ENCODE measurements at places on chromosomes 7 and 10.

DNA sequence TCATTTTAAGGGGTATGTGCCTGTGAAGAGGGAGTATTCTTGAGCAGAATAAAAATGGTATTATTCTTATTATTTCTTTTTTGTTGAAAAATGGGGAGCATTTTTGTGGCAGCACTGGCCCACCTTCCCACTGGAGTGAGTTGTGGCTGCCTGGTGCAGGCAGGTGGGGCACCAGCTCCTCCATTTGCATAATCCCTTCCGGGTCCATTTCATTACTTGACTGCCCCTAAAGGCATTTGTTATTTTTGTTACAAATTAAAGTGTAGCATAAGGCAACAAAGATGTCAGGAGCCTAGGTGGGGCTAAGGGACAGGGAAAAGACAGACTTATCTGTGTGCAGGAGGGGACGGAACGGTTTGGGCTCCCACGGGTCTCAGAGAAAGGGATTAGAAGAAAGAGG lies 26.8 kb downstream of the GOLGA7B start:
- no peak for DNase-seq

DNA sequence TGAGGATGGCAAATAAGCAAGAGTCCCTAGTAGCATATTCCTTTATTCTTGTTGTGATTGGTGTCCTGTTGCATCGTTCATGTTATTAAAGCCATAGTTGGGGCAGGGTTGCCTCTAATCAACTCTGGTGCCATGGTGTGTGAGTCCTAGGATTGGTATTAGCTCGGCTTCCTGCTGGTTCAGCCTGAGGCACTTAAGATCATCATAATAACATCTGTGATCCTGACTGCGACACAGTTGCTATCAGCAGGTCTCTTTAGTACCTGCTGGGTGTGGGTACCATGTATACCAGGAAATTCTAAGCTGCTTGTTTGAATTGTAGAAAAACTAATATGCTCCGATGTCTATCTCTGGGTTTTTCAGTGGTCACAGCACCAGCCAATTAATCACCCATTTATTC lies 1.6 kb downstream of the WEE2 start:
- no peak for DNase-seq

- no peak for DNase-seq
Measured at GRCh38 chr7:91198371-91198770, 65.9 kb upstream of the FZD1 start.

- DNase-seq, result no peak
Measured at GRCh38 chr7:1458683-1459511, at the start of gene MICALL2. TSS of gene MICALL2 (minus strand) at chr7:1459470. CDS start at chr7:1459326, 144 bp downstream.

DNA sequence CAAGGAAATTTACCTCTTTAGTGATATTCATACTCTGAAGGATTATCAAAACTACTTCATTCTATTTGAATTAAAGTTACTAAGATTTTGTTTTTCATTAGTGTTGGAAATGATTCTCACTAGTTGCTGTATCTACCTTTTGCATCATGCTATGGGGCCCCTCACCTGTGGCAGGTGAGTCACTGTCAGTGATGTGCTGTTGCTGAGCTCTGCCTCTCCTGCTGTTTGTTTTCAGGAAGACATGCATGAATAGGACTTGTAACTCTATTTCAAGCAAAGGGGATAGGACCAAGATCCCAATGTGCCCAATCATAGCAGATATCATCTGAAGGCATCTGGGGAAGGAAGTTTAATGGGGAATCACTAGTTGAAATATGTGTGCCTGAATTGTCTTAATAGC lies 57.4 kb upstream of the AGR3 start:
- no peak for DNase-seq

DNA sequence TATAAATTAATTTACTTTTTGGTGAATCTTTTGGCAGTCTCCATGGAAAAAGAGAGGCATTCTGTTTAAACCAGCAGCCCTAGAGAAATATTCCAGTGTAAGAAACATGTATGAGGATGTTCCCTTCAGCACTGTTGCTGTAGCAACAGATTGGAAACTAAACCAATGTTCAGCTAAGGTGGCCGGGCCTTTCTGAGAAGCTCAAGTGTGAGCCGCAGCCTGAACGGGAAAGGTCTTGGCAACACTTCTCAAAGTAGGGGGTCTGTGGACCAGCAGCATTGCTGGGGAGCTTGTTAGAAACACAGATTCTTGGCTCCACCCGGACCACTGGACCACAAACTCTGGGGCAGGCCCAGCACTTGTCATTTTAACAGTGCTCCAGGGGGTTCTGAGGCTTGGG lies 36.2 kb downstream of the RAMP3 start:
- no peak for DNase-seq

DNA sequence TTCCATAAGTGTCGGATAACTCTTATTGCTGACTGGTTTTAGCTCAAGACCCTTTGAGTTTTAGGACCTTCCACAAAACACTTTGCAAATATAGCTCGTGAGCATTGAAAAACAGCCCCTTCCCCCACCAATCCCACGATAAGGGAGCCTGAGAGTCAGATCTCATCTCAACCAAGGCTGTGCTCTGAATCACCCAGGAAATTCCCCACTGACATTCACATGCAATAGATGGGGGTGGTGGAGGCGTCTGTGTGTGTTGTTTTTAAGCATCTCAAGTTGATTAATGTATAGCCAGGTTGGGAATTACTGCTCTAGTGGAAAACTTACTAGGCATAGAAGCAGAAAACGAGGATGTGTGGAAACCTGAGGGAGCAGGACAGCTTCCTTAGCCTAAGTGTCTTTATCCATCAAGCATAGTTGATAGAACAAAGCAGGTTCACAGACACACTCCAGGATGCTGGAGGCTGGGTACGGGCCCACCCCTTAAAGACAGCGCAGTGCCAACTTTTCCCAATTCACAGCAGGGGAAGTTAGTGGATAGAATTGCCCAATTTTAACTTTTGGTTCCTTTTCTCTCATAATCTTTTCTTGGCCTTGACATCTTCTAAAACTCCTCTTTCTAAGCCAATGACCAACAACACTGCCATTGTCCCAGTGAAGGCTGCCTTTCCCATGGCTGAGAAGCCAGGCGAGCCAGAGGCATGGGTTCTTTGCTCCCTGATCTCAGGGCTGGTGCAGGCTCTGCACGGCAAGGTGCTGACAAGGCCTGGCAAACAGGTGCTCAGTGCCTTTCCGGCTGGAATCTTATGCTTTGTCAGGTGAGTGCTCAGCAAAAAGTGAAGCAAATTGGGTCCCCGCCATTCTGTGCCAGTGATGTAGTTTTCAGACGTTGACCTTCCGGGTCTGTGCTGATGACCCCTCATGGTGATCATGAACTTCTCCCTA lies 98.5 kb upstream of the INSIG1 start:
- DNase-seq, result no peak

- no peak for DNase-seq
Measured at GRCh38 chr7:96720843-96721242, 11.2 kb upstream of the SEM1 start.

GRCh38 chr7:502296-502695 lies 17.4 kb downstream of the PDGFA start:
- no peak for DNase-seq

GRCh38 chr7:29289156-29290021 lies 94.8 kb downstream of the CHN2 start:
- no peak for DNase-seq

- no peak for DNase-seq
Measured at GRCh38 chr10:59814878-59815277, 61.6 kb upstream of the MRLN start.

DNA sequence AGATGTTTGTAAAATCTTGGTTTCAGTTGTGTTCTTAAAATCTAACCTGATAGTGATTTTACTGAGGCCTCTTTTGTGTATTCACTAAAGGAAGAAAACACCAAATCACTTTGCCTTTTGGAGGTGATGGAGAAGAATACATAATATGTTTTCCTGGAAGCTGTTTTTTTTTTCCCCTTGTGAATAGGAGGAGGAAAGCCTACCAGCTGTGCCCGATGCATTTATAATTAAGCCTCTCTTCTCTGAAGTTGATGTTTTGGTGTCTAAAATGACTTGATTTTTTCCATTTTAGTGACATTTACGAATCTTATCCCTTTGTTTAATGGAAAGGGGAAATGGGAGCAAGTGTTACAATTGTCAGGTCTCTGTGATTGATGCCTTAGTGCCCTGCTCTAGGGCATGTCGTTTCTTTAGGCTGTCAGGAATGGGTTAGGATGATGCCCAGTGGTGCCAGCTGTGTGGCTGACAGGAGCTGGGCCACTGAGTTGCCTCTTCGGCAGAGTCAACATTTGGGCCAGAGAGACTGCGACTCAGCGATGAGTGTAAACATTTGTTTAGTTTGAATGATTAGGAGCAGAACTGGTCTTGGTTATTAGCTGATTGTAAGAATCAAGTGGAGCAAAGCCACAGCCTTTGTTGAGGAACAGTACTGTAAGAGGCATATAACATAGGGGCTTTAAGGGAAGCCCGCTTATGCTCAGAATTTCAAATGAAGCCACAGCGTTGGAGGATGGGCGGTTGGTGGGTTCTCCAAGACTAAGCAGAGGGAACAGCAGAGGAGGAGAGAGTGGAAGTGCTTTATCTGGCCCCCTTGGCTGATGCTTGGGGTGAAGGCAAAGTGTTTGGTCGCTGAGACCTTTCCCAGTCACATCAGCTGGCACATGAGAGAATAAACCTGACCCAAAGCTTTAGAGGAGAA lies 81.6 kb downstream of the CDK14 start:
- no peak for DNase-seq

DNA sequence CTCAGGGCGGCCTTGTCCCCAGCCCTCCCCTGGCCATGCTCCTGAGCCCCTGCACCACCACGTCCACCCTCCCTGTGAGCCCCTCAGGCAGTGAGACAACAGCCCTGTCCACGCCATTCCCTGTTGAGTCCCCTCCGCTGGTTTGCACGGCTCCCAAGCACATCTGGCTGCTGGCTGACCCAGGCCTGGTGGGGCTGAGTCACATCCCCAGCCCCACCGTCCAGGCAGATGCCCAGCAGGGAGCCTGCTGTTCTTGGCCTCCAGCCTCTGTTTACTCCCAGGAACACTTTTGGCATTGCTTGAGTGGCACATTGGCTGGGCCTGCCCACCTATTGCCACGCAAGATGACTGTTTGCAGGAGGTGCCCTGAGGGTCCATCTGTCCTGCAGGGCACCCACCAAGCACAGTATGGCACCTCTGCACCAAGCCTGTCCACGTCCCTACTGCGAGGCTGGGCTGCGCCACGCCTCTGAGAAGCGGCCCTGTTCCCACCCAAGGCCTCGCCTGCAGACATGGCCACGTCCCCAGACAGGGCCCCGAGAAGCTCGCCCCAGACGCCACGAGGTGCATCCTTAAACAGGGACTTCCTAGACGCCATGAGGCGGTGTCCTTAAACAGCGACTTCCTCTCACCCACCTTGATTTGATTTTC lies 48.4 kb upstream of the INPP5A start:
- no peak for DNase-seq

- DNase-seq, result no peak
Measured at GRCh38 chr7:37380831-37381230, 67.8 kb downstream of the ELMO1 start.

- no peak for DNase-seq
Measured at GRCh38 chr7:31373337-31374289, 33.1 kb upstream of the NEUROD6 start.

- no peak for DNase-seq
Measured at GRCh38 chr7:120344276-120344675, 71.3 kb downstream of the KCND2 start.

- no peak for DNase-seq
Measured at GRCh38 chr10:91073286-91073979, 147.0 kb upstream of the PCGF5 start.

Measured in NCI-H187 treated with DMSO at 0.1 percent for 48 hours (cell line).